ENCODE measurements at places on chromosomes 1 and 21.

- DNase-seq: no peak
Observed at GRCh38 chr21:14405225-14405624, 22.3 kb upstream of the HSPA13 start.

GRCh38 chr1:163315773-163316374 lies 5.9 kb upstream of the NUF2 start:
- peak; percentile 48 for DNase-seq

GRCh38 chr1:198913667-198914066 lies 274.8 kb downstream of the PTPRC start:
- DNase-seq: no peak

- DNase-seq: no peak
Observed at GRCh38 chr1:225737866-225738265, 39.8 kb upstream of the SRP9 start.

- no peak for DNase-seq
Observed at GRCh38 chr1:47751996-47752451, 245.2 kb downstream of the TRABD2B start.

All from stimulated activated CD4-positive, alpha-beta T cell treated with anti-CD3 and anti-CD28 coated beads, Interleukin-4, amount 100 ng/mL, for 24 hours (primary cell).